ENCODE measurements at places on chromosomes 2 and 18.

DNA sequence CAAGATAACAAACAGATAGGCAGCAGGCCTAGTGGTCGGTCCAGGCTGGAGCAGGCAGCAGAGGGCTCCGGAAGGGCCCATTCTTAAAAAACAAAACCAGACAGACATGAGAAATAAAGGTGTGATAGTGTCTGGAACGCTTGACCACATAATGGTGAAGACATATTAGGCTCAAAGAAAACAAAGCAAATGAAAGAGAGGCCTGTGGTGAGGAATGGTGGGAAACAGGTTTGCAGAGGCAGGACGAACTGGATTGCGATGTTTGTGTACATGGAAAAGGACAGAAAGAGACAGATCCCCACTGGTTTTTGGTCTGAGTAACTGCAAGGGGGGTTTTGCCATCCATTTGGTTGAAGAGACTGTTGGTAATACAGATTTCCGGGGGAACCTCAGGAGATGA is 19.9 kb downstream of the QPCT start:
- DNase-seq: no peak

DNA sequence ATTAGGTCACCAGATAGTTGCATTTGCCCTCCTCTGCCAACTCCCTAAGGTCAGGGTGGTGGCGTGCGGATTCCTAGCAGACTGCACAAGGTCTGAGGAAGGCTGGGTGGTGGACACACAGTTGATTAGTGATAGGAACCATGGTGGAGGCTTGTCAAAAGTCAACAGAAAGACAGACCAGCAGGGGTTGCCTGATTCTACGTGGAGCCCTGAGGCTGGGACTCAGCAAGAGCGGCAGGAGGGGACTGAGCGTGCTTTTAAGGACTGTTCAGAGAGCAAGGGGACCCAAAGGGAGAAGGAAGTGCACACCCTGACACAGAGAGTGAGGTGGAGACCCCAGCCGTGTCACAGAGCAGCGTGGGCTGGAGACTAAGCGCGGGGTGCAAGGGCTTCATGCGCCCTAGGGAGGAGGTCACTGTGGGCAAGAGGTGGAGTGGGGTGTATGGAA is 513.2 kb downstream of the RNF144A start:
- no peak for DNase-seq

DNA sequence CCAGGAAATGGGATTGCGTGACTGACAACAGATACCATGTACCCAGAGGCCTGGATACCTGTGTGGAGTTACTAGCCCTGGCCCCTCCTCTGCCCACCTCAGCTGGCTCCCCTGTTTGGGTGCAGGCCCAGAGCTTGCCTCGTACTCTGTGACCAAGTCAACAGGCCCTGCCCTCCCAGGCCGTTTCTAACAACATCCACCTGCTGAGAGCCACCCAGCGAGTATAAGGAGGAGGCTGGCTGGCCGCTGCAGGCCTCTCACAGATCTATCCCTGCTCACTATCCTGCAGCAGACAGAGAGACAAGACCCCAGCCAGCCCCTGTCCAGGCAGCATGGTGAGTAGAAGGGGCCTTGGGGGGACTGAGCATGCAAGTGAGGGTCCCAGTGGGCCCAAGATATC is 12.5 kb upstream of the TUBA4A start:
- DNase-seq: no peak

- DNase-seq: no peak
These were observed 30.9 kb downstream of the GAREM1 start for GRCh38 chr18:32439802-32440201.

GRCh38 chr18:49247781-49248180 is 212.7 kb downstream of the DYM start:
- DNase-seq: no peak

Measured in stimulated activated CD8-positive, alpha-beta memory T cell treated with anti-CD3 and anti-CD28 coated beads, Interleukin-4, amount 100 ng/mL, for 24 hours (primary cell).